ENCODE measurements at places on chromosomes 3 and 15.
A peak's percentile ranks its signal among the peaks of the same experiment; 100 is the strongest.

DNA sequence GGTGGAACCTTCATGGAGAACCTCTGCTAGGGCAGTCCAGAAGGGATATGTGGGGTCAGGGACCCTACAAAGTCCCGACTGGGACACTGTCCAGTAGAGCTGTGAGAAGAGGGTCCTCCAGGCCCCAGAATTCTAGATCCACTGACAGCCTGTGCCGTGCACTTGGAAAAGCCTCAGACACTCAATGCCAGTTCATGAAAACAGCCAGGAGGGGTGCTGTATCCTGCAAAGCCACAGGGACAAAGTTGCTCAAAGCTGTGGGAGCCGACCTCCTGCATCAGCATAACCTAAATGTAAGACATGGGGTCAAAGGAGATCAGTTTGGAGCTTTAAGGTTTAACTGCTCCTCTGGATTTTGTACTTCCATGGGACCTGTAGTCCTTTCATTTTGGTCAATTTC is 448.8 kb upstream of the CADM2 start:
- no peak for DNase-seq

DNA sequence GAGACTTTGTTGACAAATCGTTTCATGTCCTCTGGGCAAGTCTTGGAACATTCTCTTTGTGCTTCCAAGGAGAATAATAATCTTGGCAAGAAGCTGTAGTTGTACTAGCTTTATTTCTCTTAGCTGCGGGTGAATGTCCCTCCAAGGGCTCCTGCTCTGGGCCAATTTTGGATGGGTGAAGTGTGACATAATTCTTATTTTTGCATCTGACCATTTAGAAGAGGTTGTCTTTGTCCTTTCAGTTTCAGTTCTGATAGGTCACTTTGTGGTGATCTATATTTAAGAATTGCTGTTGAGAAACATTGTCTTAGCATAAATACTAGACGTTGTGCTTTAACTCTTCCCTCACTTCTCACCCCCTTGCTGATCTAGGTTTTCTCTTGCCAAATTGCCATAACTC is 164.8 kb upstream of the RORA start:
- peak; percentile 30 for DNase-seq

- DNase-seq: no peak
Observed at GRCh38 chr3:186176373-186176990, 67.6 kb upstream of the ETV5 start.

DNA sequence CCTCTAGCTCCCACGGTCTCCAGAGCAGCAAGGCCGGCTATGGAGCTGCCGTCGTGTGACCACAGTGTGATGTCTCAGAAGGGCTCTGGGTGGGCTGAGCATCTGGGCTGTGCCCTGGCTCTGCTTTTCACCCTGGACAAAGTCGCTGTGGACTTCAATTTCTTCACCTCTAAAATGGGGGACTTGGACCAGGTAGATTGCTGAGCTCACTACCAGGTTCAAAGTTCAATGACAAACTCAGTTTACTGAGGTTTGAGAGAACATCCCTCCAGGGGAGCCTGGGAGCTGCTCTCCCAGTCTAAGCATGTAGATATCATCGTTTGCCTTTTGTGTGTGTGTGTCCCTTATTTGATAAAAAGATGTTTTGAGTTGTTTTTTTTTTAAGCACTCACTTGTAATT is 25.1 kb downstream of the RLBP1 start:
- no peak for DNase-seq

DNA sequence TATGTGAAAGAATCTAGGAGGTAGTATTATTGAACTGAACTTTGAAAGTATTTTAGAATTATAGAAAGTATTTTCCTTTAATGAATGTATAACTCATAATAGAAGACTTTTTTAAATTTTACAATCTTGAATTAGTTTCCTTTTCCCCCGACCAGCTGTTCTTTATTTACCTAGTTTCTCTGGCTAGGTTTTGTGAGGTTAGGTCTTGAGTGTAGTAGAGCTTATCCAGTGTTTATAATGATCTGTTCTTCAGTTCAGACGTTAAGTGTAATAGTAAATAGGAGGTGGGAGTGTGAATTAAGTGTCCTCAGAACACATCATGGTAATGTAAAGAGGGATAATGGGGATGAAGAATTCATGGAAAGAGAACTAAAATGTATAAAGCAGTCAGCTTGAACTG is 93.8 kb downstream of the MYRIP start:
- DNase-seq: no peak

DNA sequence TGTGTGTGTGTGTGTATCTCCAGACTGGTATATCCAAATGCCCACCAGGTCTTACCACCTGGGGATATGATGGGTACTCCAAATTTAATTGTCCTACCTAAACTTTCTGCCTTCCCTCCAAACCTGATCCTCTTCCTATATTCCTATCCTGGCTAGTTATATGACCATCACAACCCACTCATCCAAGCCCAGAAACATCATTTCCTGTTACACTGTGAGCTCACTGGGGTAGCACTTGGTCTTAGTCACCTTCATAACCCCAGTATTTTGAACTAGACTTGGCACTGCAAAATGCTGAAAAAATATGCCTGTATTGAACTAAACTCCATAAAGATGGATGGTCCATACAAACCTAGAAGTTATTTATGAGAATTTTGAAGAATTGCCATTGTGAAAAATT is 178.8 kb upstream of the EIF1B start:
- peak; percentile 54 for DNase-seq

- DNase-seq: peak; percentile 85
Observed at GRCh38 chr15:66841953-66842681, 140.1 kb downstream of the SMAD6 start.

GRCh38 chr15:45199136-45199810 is 11.5 kb upstream of the SHF start:
- DNase-seq: no peak

- no peak for DNase-seq
Observed at GRCh38 chr15:58538901-58539300, 107.1 kb downstream of the LIPC start.

Measured in fibroblast of mammary gland (primary cell).